ENCODE measurements at places on chromosomes 4 and X. TPM values are rescaled to one million over a fixed set of nuclear protein-coding genes. Genes with fewer than 3 reads are reported as not detected.
A peak's percentile ranks its signal among the peaks of the same experiment; 100 is the strongest.

Gene KIAA0232
- 17.7 TPM for total RNA-seq

DNA sequence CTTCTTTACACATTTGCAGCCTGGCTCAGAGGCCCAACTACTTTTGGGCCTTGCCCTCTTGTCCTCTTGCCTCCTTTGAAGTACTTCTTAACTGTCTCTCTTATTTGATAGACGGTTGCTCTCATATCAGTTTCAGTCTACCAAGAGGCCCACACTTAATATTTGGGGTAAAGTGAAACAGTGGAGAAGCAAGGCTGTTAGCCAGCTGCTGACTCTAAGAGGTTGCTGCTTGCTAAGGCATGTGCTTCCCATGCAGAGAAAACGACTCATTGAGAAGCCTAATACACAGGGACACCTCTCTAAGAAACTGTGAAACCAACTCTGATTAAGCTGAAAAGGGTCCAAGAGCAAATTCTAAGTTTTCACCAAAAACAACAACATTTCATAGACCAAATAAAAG, 94.6 kb downstream of the PPP3CA start:
- peak; percentile 48 for DNase-seq

GRCh38 chr4:130403221-130403620, 1307.3 kb downstream of the C4orf33 start:
- no peak for DNase-seq

GRCh38 chr4:178414881-178415446, 972.7 kb upstream of the AGA start:
- DNase-seq: no peak

GRCh38 chrX:44234116-44234515, 109.4 kb downstream of the EFHC2 start:
- DNase-seq: no peak

- DNase-seq: no peak
Observed at GRCh38 chr4:141389649-141390048, 169.0 kb downstream of the ZNF330 start.

GRCh38 chr4:82017680-82018079, 356.1 kb downstream of the HNRNPD start:
- peak; percentile 21 for DNase-seq

DNA sequence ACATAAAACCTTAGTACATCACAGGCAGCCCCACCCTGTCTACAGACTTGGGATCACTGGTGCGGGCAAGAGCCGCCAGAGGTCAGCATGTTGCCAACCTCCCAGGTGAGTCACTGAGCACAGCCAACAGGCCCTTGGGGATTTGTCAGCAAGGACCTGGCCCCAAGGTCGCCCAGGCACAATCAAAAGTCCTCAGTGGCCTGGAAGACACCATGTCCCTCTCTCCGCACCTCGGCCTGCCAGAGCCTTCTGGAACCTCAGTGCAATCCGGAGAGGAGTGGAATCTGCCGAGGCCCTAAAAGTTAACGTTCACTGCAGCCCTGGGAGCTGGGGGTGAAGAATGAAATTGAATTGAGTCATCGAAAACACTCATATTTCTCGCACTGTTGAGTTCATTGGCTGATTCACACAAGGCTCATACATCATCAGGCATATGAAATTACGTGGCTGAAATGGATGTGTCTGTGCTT, 74.3 kb downstream of the WFS1 start:
- DNase-seq: peak; percentile 82

- DNase-seq: no peak
Observed at GRCh38 chr4:188282471-188283232, 143.4 kb downstream of the TRIML1 start.

Gene ATP1B4
- total RNA-seq: not detected

DNA sequence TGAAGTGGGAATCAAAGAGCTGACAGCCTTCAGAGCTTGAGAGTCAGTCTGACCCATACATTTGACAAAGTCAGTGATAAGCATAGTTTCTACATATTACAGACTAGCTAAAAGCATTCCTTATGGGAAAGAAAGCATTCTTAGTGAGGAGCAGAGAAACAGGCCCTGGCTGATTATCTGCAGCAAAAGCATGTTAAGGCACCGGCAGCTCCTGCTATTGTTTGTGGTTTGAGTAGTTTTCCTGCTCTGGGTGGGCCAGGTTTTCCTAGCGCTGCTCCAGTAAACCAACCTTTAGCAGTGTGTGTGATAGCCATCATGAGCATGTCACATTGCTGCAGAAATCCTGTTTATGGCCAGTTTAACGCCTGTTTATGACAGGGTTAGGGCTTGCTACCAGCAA, 51.6 kb upstream of the WDR1 start:
- DNase-seq: no peak

Gene CAMK2D
- 196 TPM for total RNA-seq

Gene CCDC120
- total RNA-seq: 0.51 TPM

- DNase-seq: no peak
Observed at GRCh38 chrX:30812326-30812725, 76.7 kb downstream of the TAB3 start.

DNA sequence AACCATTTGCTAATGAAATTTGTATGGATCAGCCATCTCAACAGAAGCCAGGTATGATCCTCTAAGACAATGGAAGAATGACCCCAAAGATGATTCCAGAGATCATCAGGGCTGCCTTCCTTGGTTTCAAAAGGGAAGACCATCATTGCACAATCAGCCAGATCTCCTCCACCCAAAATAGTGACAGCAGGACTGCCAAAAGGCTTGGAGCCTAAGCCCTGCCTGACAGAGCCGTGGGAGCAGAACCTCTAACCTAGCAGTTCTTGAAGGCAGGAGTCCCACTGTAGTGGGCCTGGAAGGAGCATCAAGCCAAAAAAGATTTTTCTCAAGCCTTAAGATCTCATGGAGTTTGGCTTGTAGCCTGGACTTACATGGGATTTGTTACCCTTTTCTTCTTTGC, 226.0 kb downstream of the RASL11B start:
- DNase-seq: no peak

- peak; percentile 22 for DNase-seq
Observed at GRCh38 chr4:184802697-184803015, 23.1 kb downstream of the ACSL1 start.

- no peak for DNase-seq
Observed at GRCh38 chr4:113844369-113844768, 82.8 kb upstream of the CAMK2D start.

Gene TSPAN5
- total RNA-seq: 75.5 TPM

GRCh38 chr4:88006956-88007303, 505 bp upstream of the PKD2 start:
- DNase-seq: no peak

- no peak for DNase-seq
Observed at GRCh38 chrX:11352296-11352741, 59.1 kb downstream of the AMELX start.

GRCh38 chr4:165355900-165356300, 22.9 kb upstream of the CPE start:
- peak; percentile 63 for DNase-seq

Gene PRICKLE3
- 4.6 TPM for total RNA-seq

DNA sequence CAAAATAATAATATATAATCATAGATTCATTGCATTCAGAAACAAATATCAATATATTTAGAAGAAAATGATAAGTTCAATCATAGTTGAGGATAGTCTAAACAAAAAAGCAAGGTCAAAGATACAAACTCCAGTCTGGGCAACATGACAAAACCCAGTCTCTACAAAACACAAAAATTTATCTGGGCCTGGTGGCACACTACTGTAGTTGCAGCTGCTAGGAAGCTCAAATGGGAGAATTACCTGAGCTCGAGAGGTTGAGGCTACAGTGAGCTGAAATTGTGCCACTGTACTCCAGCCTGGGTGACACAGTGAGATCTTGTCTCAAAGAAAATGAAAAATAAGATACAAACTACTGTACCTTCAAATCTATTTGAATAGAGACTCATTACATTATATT, 52.7 kb upstream of the ANXA10 start:
- DNase-seq: no peak

GRCh38 chr4:110516106-110516922, 40.4 kb downstream of the ENPEP start:
- peak; percentile 63 for DNase-seq

DNA sequence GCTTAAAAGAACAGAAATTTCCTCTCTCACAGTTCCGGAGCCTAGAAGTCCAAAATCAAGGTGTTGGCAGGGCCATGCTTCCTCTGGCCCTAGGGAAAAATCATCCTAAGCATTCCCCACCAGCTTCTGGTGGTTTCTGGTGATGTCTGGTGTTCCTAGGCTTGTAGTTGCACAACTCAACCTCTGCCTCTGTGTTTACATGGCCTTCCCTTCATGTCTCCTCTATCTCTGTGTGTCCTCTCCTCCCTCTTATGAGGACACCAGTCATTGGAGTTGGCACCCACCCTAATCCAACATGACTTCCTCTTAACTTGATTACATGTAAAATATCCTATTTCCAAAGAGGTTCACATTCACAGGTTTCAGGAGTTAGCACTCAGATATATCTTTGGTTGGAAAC, 15.4 kb downstream of the LRP2BP start:
- DNase-seq: no peak

Gene PAGE2B
- not detected for total RNA-seq

Gene GSPT2
- total RNA-seq: 7.1 TPM

DNA sequence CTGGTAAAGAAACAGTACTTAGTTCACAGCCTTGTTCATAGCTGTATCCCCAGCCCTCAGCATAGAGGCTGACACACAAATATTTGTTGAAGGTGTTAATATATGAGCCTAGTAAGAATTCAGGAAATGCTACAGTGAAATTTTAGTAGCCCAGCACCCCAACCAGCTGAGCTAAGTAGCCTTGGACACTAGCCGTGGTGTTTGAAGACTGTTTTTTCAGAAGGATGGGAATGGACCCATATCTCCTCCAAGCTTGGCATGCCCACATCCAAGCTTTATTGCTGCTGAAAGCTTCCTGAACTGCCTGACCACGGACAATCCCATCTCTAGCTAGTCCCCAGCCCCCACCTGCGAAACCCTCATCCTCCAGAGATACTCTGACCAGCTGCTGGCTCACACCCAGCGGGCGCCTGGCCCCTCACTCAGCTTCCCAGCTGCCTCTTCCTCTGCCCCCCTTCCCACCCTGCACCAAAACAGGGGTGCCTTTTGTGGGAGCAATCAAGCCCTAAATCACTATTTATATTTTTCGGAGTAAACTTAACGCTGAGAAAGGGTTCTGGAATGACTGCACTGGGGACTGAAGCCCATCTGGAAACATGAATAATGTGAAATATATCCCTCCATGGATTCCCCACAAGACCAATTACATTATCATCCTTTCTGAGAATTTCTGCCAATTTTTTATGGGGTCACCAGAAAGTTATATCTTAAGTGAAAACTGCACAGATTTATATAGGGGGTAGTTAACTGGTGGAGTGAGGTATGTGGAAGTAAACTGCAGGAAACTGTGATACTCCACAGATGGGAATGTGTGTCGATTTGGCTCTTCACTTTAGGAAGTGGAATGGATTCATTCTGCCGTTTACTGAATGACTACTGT, 41.1 kb upstream of the CBR4 start:
- DNase-seq: no peak

- no peak for DNase-seq
Observed at GRCh38 chr4:62023633-62024032, 823.5 kb downstream of the ADGRL3 start.

GRCh38 chr4:19230906-19231545, 1020.7 kb upstream of the SLIT2 start:
- DNase-seq: no peak

DNA sequence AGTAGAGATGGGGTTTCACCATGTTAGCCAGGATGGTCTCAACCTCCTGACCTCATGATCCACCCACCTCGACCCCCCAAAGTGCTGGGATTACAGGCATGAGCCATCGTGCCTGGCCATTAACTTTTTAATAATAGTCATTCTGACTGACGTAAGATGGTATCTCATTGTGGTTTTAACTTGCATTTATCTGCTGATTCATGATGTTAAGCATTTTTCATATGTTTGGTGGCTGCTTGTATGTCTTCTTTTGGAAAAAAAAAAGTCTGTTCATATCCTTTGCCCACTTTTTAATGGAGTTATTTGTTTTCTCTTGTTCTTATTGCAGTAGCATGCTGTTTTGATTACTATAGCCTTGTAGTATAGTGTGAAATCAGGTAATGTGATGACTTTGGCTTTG, 45.8 kb downstream of the ANXA10 start:
- DNase-seq: peak; percentile 93

Gene FAM9B
- total RNA-seq: not detected

- no peak for DNase-seq
Observed at GRCh38 chr4:92014067-92014466, 289.7 kb upstream of the GRID2 start.

- peak; percentile 22 for DNase-seq
Observed at GRCh38 chr4:53714236-53715140, 123.2 kb upstream of the LNX1 start.

GRCh38 chr4:48269861-48270522, 354 bp upstream of the TEC start:
- peak; percentile 72 for DNase-seq

- no peak for DNase-seq
Observed at GRCh38 chr4:7424553-7425111, 10.1 kb downstream of the PSAPL1 start.

DNA sequence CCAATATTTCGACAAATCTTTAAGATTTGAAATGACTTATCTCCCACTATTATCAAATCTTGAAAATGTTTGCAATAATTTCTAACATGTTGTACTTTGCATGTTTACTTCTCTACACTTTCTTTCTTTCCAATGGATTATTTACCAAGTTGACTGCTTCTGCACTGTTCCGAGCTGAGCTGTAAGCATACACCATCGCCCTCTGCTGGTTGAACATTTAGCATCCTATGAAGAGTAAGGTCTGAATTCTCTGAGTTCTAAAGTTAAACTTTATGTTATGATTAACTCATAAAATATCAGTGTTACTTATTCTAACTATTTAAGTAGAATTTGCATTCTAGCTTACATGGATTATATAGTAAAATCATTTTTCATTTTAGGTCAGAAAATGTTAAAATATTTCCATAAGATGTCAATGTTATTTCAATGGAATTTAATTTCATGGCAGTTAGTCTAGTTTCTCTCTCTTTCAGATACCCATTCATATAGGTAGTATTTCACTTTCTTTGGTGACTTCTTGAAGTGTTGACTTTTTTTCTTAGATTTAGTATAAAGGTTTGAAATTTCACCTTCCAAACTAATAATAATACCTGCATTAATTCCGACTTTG, 137.4 kb downstream of the DKK2 start:
- DNase-seq: peak; percentile 39

GRCh38 chrX:53088136-53088974, 5.6 kb upstream of the KANTR start:
- DNase-seq: peak; percentile 85

DNA sequence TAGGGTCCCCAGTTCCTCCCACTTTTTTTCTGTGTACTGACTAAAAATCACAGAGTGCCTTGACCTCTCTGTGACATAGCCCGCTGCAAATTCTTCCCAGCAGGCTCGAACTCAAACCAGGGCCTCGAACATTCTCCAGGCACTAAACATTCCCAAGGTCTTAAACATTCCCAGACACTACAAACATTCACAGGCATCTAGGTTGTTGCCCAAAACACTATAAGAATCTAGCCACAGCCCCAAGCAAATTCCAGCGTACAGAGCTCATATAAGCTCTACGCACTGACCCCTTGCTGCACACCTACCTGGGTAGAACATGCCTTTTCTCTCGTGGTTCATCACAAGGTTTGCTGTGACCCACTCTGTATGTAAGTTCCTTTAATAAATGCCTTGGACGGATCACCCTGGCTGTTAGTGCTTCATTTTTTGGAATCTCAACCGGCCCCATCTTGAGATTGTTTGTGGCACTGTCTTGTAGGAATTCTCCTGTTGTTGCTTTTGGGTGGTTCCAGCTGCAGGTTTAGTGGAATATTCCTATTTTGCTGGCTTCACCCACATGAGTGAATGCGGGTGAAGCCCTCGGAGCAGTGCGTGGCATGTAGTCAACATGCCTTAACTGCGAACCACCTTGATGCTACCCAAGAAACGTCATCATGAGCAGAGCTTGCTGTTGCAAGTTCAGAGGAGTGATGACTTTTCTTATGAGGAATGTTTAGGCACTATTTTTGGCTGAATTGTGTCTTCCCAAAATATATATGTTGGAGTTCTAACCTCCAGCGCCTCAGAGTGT, 230.0 kb downstream of the HS3ST1 start:
- DNase-seq: no peak
